Cardiac fibroblast (primary cell): ENCODE measurements at places on chromosomes 2 and 18.

DNA sequence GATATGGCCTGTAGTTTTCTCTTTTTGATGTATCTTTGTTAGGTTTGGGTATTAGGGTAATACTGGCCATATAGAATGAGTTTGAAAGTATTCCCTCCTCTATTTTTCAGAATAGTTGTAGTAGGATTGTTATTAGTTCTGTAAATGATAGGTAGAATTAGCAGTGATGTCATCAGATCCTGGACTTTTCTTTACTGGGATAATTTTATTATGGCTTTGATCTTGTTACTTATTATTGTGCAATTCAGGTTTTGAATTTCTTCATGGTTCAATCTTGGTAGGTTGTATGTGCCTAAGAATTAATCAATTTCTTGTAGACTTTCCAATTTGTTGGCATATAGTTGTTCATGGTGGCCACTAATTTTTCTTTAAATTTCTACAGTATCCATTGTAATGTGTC is 916.6 kb downstream of the CCDC85A start:
- no peak for DNase-seq

GRCh38 chr2:207253666-207254345 is 88.1 kb upstream of the KLF7 start:
- peak; percentile 98 for DNase-seq

DNA sequence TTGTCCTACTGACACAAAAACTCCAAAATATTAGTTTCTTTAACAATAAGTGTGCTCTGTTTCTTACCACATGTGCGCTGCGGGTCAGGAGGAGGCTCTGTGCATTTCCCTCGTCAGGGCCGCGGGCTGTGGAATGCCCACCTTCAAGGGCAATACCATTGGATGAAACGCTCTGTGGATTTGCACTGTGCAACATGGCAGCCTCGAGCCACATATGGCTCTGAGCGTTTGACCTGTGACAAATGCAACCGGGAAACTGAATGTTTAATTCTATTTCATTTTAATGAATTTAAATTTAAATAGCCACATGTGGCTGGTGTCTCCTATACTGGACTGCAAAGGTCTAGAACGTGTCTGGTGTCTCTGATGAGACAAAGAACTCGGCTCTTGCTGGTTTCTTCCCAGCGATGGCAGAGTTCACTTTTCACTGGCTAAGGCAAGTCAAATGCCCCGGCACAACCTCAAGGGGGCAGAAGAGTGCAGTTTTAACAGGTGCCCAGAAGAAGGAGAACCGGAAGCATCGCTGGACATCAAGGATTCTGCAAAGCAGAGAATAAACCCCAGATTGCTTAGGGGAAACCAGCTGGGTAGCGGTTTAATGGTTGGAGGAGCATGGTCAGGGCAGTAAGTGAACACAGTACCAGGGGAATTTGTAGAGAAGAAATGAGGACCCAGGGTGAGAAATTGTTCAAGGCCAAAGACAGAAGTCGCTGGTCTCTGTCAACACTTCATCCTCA is 37.0 kb upstream of the TMEM18 start:
- peak; percentile 59 for DNase-seq

- peak; percentile 13 for DNase-seq
These were observed 151.4 kb downstream of the TWIST2 start for GRCh38 chr2:238999291-238999741.

GRCh38 chr2:152363936-152364335 is 29.0 kb downstream of the FMNL2 start:
- no peak for DNase-seq

DNA sequence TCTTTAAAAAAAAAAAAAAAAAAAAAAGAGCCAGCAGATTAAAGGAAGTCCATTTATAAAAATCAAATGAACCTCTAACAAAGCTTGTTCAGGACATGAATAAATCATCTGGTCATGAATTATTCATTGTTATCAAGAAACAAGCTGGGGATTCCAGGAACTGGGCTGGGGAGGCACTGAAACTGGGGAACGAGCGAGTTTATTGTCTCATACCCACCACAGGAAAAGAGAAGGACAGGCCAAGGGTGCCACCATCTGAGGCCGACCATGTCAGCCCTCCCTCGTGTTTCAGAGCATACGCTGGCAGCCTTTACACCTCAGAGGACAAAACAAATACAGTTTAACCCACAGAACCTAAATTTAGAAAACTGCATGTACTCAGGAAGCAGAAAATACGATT is 164.2 kb downstream of the VWC2L start:
- no peak for DNase-seq

DNA sequence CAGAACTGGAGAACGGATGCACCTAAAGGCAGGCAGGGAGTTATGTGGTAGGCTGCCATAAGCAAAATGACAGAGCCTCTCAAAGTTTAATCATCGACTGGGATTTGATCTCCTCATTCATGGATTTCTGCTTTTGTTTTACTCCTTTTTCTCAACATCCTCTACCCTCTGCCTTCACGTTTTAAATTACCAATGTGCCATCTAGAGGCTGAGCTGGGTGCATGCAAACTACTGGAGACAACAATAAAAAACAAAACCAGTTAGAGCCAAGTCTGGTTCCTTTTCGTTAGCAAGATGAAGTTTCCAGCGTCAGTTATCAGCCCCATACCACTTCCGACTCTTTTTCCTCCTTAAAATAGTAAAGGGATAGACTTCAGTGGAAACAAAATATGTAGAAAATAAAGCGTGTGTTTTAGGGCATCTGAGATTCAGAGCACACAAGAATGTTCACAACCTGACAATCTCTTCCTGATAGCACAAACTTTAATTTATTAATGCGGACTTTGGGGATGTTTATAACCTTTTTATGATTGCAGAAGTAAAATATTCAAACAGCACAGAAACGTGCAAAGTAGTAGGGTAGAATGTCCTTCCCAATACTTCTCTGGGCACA is 117.0 kb downstream of the LAMA1 start:
- peak; percentile 66 for DNase-seq

GRCh38 chr18:47457614-47458013 is 206.2 kb upstream of the SKOR2 start:
- DNase-seq: no peak

GRCh38 chr18:66872277-66872676 is 268.4 kb upstream of the CDH19 start:
- peak; percentile 29 for DNase-seq

DNA sequence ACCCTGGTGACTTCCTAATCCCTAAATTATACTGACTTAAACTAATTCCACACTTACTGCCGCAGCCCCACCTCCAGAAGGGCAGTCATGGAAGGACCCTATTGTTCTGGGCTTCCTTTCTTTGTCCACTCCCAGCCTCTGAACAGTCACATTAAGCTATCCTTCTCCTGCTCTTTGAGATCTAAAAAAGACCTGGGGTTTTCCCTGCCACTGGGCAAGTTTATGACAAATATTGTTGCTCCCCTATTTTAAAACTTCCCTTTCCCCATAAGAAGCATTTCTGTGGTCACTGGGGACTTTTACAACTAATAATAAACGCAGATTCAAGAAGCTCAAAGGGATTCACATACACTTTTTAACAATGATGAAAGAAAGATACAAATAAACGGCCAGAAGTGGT is 47.2 kb upstream of the XPO1 start:
- DNase-seq: peak; percentile 22

DNA sequence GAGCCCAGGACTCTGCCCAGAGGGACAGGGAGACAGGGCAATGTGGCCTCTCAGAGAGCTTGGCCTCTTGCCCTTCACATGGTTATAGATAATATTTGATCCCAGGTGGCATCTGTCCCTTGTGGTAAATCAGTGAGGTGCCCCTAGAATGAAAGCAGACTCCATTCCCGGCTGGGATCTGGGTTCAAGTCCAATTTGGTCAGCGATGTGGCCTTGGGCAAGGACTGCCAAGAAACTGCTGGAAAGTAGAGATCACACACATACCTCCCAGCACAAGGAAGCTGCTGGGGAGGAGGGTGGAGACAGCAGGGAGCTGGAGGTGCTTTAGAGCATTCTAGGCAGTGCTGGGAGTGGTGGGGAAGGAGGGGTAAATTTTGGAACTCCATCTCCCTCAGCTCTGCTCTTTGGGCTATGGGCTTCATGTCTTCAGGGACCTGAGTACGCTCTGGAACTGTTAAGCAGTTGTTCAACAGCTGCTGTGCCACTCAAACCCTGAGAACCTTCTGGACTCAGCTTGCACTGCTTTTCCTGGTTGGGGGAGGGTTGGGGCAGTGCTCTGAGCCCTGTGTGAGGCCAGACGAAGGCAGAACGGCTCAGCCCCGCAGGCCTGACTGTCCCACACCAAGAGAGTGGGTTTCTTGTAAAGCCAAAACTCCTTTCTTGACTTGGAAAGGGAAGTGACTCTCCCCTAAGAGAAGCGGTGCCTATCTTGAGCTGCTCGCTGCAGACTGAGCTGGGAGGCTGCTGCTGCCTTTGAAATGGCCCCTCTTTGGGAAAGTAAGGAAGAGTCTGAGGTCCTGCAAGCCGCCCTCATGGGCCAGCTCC is 23.0 kb downstream of the INPP5D start:
- DNase-seq: no peak

DNA sequence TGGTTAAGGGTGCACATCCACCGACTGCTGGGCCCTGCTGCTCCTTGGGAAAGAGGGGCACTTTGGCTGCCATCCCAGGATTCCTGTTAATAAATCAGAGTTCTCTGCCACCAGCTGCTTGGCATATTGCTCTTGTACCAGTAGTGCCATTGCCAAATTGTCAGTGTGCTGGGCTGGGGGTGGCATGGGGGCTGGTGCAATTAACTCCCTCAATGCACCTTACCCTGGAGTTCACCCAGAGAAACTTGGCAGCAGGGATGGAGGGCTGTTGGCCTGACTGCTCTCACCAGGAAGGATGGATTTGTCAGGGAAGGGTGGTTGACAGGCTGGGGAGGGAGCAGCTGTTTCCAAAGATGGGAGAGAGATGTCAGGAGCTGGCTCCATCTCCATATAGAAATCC is 94.6 kb upstream of the SKOR2 start:
- DNase-seq: no peak

GRCh38 chr18:11669271-11669947 is 19.7 kb upstream of the GNAL start:
- no peak for DNase-seq

DNA sequence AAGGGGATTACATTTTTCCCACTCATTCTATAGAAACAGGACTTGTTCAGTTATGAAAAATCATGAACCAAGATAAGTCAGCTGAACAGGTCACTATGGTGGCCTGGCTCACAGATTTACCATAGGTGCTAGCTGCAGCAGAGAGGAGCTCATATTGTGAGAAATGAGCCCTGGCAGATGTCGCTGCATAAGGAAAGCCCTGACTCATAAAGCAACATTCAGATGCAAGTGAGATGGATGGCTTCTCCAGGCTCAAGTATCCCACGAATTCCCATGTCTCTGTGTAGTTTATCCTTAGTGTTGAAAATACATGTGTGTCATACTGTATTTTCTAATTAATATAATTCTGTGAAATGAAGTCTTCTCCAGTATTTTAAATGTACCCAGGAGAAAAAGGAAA is 115.0 kb upstream of the LHCGR start:
- DNase-seq: no peak
